NCI-H1694 (cell line): ENCODE measurements at places on chromosomes 13 and 19.

DNA sequence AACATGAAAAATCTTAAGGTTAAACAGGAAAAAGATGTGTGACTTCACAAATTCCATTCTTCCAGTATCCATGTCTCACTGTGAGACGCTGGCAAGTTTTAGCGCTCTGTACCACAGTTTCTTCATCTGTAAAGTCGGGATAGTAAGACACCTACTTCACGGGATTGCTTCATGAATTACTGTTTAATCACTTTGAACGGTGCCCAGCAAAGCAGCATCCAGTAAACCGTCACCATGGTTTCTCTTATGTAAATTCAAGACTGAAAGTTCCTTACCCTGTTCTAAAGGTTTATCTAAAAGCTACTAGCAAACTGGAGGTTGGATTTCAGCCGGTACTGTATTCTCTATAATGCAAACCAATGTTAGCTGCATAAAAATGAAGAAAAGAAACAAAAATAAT, 53.5 kb downstream of the KATNAL1 start:
- DNase-seq: no peak

DNA sequence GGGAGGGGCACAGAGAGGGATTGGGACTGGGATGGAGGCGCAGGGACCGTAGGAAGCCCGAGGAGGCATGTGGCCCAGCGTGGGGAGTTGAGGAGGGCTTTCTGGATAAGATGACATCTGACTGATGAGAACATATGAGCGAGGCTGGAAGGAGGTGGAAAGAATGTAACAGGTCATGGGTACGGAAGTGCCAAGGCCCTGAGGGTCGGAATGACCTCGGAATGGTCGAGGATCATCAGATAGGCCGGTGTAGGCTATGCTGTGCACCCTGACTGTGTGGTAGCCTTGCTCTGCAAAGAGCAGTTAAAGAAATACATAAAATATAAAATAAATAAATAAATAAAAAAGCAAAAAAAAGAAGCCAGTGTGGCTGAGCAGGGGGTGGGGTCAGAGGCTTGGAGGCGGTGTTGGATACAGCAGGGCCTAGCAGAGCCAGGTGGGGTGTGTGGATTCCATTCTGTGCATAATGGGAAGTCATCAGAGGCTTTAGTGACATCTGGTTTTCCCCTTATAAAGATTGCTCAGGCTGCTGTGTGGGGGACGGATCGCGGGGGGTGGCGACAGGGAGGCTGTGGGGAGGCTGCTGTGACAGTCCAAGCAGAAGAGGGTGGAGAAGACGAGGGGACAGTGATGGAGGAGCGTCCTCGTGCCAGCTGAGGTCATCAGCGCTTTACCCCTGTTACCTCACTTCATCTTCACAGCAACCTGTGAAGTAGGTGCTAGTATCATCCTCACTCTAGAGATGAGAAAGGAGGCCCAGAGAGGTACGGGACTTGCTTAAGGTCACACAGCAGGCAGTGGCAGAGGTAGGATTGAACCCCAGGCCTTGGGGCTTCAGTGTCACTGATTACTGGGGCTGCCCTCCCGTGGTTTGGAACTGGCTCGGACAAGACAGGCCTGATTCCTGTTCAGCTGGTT, 5.0 kb downstream of the PAK4 start:
- DNase-seq: peak; percentile 26

DNA sequence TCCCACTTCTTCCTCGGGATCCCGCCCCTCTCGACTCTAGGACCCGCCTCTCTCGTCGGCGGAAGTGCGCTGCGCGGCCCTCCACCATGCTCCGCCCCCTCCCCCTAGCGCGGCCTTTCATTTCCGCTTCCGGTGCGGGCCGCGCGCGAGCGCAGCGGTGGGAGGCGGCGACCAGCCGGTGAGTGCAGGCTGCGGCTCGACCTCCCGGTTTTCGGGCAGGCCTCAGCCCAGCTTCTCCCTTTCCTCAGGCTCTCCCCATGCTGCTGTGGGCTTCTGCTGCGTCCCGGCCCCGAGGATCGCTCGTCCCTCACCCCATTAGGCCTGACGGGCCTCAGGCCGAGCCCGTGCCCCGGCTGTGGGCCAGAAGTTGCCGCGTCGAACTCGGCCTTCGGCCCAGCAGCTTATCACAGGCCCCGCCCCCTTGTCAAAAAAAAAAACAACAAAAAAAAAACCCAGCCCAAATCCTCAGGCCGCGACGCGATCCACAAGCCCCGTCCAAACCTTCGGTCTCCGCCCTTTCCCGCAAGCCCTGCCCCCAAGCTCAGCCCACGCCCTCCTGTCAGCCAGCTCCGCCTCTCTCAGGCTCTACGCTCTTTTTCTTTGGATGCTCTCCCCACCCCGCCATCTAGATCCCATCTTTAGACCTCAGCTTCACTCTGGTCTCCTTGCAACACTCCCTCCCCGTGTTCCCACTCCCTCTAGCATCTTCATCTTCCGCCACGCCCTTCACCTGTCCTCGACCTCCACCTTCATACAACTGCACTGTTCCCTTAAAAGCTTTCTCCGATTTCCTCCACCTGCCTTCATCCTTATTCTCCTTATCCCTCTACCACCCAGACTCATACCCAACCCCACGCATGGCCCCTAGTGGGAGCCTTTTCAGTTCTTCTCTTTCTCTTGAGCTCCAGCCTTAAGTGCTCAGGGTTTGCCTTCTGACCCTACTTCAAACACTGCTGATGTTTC, at the start of gene CLASRP:
Gene CLASRP, plus strand, starts transcription at position 115 of the 963 bp plus-strand sequence. CDS start 1,168 bp downstream, outside the sequence.
- DNase-seq: peak; percentile 76

- DNase-seq: no peak
Observed at GRCh38 chr19:55683449-55684261, 8.6 kb downstream of the EPN1 start.

DNA sequence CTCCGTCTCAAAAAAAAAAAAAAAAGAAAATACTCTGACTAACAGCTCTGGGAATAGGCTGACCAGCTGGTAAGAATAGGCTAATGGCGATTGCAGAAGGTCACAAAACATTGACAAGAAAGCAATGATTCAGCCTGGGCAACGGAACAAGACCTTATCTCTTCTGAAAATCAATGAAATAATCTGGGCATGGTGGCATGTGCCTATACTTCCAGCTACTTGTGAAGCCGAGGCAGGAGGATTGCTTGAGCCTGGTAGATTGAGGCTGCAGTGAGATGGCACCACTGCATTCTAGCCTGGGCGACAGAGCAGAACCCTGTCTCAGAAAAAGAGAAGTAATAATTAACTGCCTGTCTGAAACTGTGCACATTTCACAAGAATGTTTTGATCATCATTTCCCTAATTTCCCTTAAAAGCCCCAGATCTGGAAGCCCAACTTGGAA, 18.8 kb upstream of the MTRF1 start:
- DNase-seq: no peak

- no peak for DNase-seq
Observed at GRCh38 chr19:2556221-2557092, 80.5 kb downstream of the GADD45B start.

DNA sequence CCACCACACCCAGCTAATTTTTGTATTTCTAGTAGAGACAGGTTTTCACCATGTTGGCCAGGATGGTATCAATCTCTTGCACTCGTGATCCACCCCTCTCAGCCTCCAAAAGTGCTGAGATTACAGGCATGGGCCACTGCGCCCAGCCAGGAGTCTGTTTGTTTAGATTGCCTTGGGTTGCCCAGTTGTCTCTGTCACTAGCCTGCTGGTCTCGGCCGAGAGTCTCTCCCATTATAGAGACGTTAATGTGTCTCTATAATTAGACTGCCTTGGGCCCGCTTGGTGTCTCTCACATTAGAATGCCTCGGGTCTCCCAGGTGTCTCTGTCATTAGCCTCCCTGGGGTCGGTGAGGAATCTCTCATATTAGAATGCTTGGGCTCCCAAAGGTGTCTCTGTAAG, 1533.6 kb downstream of the UQCRFS1 start:
- no peak for DNase-seq

DNA sequence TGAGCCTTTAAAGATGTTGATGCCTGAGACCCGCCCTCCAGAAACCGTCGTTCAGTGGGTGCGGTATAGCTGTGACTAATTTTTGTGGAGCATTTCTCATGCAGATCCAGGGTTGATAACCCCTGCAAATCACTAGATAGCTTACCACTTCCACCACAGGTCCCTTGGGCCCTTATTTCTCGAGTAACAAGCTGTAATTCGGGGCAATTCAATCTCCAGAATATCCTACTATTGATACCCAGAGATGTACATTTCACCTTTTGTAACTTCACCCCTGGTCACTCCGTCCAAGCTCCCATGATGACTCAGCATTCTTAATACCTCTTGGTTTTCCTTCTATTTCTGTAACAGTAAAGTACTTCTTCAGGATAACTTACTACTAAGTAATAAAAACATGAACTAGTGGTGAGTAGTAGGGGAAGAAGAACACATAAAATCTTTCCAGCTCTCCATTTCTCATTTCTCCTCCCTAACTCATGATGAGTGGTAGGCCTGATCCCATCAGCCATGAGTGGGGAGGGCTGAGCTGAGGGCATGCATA, 71.9 kb upstream of the UBL3 start:
- DNase-seq: no peak

DNA sequence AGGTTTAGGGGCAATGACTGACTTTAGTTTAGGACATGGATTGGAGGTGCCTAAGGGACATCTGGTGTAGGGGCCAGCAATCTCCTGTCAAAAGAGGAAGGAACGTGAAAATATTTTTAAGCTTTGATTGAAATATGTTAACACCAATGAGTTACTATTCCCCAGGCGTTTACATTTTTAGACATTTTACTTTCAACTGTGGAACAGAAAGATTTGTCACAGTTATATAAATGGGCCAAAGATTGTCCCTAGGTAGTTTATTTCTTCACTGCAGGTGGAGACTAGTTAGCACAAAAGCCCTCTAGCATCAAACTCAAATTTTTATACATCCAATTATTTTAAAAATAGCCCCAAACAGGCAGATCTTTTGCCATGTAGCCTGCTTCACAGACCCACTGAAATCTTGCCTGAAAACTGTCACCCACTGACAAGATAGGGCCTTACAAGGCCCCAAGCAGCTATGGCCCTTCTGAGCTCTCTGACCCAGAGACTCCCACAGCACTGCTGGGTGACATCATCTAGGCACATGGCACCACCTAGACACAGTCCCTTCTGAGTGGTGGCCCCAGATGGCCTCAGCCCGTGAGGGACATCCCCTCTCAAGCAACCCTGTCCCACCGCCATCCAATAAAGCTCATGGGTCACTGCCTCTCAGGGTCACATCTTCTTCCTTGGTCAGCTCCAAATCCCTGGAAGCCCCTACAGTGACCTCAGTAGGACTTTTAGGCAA, 64.8 kb upstream of the DOCK9 start:
- DNase-seq: no peak

DNA sequence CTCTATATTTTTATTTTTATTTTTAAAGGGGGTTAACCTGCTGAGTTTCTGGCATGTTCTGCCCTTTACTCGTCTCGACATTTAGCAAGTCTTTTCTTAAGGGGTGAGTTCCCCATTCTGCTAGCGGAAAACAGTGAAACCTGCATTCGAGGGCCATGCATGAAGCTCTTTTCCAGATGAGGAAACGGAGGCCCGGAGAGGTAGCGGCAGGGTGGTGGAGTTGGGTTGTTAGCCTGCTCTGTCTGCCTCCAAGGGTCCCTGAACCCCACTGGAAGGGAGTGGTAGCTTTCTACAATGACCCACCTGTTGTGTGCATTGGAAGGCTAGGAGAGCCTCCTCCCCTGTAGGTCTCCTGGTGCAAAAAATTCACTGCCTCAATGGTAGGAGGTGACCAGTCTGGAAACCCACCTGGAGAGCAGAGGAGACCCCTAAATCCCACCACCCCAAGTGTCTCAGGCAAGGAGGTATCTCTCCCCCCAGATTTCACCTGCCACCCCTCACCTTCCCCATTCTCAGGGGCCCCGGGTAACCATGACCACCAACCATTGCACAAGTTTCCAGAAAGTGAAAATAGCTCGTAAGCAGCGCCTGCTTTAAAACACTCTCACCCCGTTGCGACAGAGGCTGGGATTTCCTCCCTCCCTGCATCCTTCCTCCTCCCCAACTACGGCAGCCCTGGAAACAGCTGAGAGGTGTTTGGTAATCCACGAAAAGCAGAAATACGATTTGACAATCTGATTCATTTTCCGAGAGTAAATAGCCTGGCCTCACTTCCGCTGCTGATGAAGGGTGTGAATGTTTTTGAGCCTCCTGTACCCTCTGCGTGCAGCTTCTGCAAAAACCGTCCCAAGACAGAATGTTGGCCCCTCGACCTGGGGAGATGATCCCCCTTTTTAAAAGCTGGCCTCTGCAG, 3.5 kb downstream of the KLF2 start:
- DNase-seq: no peak

- no peak for DNase-seq
Observed at GRCh38 chr13:44404261-44405132, 30.9 kb downstream of the SERP2 start.

DNA sequence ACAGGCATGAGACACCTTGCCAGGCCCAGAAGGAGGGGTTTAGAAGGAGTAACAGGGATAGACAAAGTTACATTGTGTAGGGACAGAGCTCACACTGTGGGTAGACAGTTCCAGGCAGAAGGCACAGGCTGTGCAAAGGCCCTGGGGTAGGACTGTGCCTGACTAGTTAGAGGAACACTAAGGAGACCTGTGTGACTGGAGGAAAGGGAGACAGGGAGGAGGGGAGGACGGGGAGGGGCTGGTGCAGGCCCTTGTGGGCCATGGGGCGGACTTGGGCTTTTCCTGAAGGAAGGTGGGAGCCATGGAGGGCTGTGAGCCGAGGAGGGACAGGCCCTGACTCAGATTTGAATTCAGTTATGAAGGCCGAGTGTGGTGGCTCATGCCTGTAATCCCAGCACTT, 14.6 kb upstream of the GNA11 start:
- no peak for DNase-seq

GRCh38 chr13:21069561-21070004, 8.2 kb upstream of the LATS2 start:
- no peak for DNase-seq

GRCh38 chr19:28882818-28883217, 330.1 kb downstream of the UQCRFS1 start:
- DNase-seq: no peak

DNA sequence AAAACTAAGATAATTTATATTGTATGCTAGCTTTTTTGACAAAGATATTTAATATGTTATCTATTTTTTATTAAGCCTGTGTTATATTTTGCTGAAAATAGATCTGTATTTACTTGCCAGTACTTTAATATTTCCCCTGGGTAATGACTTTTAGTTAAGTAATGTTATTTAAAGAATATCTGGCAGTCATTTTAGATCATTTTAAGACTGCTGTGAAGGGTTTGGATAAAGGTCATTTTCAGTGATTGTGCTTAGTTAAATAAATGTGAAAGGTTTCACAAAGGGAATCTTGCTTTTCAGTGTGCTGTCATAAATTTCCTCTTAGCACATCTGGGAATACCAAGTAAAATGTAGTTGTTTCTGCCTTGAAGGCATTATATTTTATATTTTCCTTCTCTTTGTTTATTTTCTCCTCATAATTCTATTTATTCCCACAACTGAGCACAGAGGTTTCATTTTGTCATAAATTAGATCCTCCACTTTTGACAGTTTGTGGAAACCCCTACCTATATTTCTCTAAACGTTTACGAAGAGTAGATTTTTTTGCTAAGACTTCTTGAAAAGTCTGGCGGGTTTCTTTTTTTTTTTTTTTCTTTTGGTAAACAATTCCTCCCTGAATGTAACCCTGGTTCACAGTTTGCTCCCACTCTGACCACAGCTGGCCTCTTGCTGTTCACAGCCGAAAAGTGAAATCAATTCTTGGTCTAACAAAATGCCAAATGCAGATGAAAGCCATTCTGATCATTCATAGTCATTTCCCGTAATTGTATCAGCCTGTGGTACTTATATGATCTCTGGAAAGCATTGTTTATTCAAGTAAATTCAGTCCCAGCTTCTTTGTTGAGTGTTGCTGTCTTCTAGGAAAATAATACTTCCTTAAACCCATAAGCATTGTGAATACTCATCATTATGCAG, 87.8 kb downstream of the MAB21L1 start:
- no peak for DNase-seq
